ENCODE measurements at places on chromosomes 3 and 15. TPM values are rescaled to one million over a fixed set of nuclear protein-coding genes. Genes with fewer than 3 reads are reported as not detected.

The PFKFB4 gene
- total RNA-seq, result 6.7 TPM

- DNase-seq, result peak; percentile 22
- H3K27ac ChIP-seq, result no peak overlapping the region
- H3K27me3 ChIP-seq, result no peaks in the 10 kb centered on the region
- H3K36me3 ChIP-seq, result no peaks in the 10 kb centered on the region
These were observed 113.9 kb downstream of the ABI3BP start for GRCh38 chr3:100879195-100879810.

DNA sequence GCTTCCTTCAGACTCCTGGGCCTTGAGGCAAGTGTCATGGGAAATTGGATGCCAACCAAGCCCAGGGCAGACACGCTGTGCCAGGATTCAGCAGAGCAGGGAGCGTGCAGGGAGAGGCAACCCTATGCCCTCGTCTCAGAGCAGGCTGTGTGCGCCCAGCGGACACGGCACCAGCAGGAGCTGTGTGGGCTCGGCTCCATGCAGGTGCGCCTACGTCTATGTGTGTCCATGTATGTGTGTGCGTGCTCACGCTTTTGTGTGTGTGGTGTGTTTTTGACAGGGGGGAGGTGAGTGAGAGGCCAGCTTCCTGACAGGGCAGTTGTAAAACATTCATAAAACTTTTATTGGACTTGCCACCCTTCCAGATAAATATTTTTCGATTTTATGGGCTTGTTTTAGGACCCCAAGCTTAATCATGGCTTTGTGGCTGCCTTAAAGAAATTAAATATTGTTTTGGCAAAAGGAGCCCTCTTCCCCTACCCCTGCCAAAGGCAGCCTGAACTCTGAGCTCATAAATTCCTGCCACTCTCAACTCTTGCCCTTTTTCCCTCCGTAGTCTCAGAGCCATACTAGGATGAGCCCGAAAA lies 84.4 kb downstream of the DNAJB8 start:
- H3K36me3 ChIP-seq, result no peaks in the 10 kb centered on the region
- DNase-seq, result no peak
- H3K27ac ChIP-seq, result no peak overlapping the region
- H3K4me1 ChIP-seq, result peaks cover 18% of the 10 kb centered on the region
- no peak overlapping the region for H3K4me3 ChIP-seq

DNA sequence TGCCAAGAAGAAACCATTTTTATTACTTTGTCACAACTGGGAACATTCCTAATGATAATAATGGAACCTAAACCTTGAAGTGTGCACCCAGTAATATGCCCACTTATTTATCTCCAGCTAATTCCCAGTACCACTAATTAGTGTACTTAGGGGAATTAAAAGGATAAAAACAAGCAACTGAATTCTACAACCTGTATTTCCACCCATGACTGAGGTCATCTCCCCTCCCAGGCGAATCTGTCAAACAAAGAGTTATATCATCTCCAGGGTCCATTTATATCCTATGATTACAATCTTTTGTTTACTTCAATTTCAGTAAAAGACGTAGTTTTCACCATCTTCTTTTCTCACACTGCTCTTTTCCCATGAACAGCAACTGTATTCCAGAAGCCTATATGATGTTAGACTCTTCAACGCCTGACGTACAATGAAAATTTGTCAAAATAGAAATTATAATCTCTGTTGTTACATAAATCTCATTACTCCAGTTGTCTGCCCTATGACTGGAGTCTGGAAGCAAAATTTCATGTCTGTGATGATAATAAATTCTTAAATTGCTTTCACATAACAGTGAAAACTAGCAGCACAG lies 177.6 kb downstream of the GOLIM4 start:
- no peaks in the 10 kb centered on the region for H3K4me1 ChIP-seq
- H3K4me3 ChIP-seq, result no peak overlapping the region
- no peaks in the 10 kb centered on the region for H3K36me3 ChIP-seq
- no peaks in the 10 kb centered on the region for H3K27me3 ChIP-seq
- H3K27ac ChIP-seq, result no peak overlapping the region
- DNase-seq, result no peak

- H3K36me3 ChIP-seq, result no peaks in the 10 kb centered on the region
- H3K27me3 ChIP-seq, result no peaks in the 10 kb centered on the region
- no peak for DNase-seq
- no peak overlapping the region for H3K27ac ChIP-seq
These were observed 449.3 kb downstream of the ROBO2 start for GRCh38 chr3:77489216-77489615.

The DUOXA2 gene
- not detected for total RNA-seq

- no peaks in the 10 kb centered on the region for H3K27me3 ChIP-seq
- H3K27ac ChIP-seq, result no peak overlapping the region
- DNase-seq, result no peak
- no peaks in the 10 kb centered on the region for H3K36me3 ChIP-seq
- H3K4me1 ChIP-seq, result no peaks in the 10 kb centered on the region
These were observed 802.5 kb upstream of the DPPA4 start for GRCh38 chr3:110139821-110140220.

GRCh38 chr3:168157099-168157700 lies 61.5 kb upstream of the GOLIM4 start:
- no peaks in the 10 kb centered on the region for H3K36me3 ChIP-seq
- no peaks in the 10 kb centered on the region for H3K27me3 ChIP-seq
- H3K27ac ChIP-seq, result no peak overlapping the region
- no peaks in the 10 kb centered on the region for H3K4me1 ChIP-seq
- no peak for DNase-seq

DNA sequence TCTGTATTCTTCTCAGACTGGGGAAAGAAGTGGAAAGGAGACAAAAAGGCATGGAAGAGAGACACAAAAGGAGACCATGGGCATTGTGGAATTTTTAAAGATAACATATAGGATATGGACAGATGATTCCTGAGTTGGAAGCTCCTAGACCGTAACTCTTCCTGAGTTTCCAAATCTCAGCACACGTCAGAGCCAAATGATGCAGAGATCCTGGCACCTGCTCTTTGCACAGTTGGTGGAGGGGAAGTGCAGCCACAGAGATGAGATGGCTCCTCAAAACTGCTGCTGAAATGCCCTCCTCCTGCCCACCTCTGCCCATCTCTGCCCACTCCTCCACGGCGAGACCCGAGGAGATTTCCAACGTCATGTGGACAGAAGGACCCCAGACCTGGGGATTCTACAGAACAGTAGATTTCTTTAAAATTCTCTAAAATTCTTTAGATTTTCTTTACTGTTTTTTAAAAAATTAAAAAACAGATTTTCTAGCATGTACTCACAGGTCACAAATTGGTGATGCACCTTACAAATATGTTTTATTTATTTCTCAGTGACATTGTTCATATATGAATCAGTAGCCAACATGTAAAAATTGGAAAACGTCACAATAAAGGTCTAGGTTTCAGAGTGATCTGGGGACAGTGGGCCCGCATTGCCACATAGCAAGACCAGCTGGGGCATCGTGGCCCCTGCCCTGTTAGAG lies 8.1 kb downstream of the CPN2 start:
- no peak overlapping the region for H3K27ac ChIP-seq
- H3K4me1 ChIP-seq, result peaks cover 2% of the 10 kb centered on the region
- H3K36me3 ChIP-seq, result no peaks in the 10 kb centered on the region
- no peaks in the 10 kb centered on the region for H3K27me3 ChIP-seq
- no peak overlapping the region for H3K4me3 ChIP-seq

GRCh38 chr3:104961851-104962250 lies 404.9 kb upstream of the ALCAM start:
- DNase-seq, result peak; percentile 19
- H3K4me3 ChIP-seq, result no peak overlapping the region
- H3K4me1 ChIP-seq, result no peaks in the 10 kb centered on the region
- H3K27ac ChIP-seq, result no peak overlapping the region
- no peaks in the 10 kb centered on the region for H3K27me3 ChIP-seq

The LRRC15 gene
- 2.3 TPM for total RNA-seq

The NANOGP8 gene
- not detected for total RNA-seq

GRCh38 chr15:36275656-36276055 lies 303.8 kb upstream of the CDIN1 start:
- H3K4me3 ChIP-seq, result no peak overlapping the region
- H3K27me3 ChIP-seq, result no peaks in the 10 kb centered on the region
- H3K4me1 ChIP-seq, result no peaks in the 10 kb centered on the region
- DNase-seq, result no peak
- H3K27ac ChIP-seq, result no peak overlapping the region

DNA sequence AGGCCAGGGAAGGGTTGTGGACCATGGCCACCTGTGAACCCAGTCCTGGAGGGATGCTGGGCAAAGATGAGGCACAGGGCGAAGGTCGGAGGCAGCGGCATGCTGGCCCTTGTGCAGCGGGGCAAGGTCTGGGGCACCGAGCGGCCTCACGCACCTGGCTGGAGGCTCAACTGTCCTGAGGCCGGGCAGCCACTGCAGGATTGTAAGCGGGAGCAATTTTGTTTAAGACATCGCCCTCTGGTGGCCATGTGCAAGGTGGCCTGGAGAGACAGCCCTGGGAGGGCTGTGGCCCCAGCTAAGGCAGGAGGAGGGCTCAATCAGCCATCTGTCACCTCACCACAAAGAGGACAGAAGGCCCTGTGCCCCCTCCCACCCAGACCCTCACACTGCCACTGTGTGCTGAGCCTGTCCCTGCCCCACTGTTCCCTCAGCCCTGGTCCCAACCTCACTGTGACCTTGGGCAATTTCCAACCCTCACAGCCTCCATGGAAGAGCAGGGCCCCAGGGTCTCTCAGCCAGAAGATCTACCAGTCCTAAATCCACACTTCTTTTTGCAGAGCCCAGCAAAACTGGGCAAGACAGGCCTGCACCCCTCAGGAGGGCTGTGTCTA lies 46.2 kb downstream of the TPRA1 start:
- peaks cover 2% of the 10 kb centered on the region for H3K27me3 ChIP-seq
- DNase-seq, result peak; percentile 59
- no peak overlapping the region for H3K27ac ChIP-seq
- H3K36me3 ChIP-seq, result no peaks in the 10 kb centered on the region
- no peak overlapping the region for H3K4me3 ChIP-seq

The EPHA6 gene
- total RNA-seq, result under 0.01 TPM

- no peaks in the 10 kb centered on the region for H3K36me3 ChIP-seq
- no peak overlapping the region for H3K4me3 ChIP-seq
- no peaks in the 10 kb centered on the region for H3K4me1 ChIP-seq
- no peak overlapping the region for H3K27ac ChIP-seq
- DNase-seq, result no peak
These were observed 799.1 kb upstream of the NECTIN3 start for GRCh38 chr3:110272525-110272924.

The CD86 gene
- not detected for total RNA-seq

DNA sequence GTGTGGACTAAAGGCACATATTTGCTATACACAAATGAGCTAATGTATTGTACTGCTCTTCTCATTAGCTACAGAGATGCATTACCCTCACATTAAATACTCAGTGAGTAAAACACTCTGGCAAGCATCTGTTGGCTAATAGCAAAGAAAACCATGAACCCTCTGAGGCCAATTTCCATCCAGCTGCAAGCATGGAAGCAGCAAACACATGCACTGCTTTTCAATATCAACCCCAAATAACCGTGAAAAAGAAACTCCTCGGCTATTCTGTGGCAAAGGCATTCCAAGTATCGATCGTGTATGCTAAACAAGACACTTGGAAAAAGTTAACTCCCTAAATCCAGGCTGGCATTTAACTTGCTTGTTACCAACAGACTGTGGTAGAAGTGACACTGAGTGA lies 67.0 kb downstream of the PEAK1 start:
- no peaks in the 10 kb centered on the region for H3K4me1 ChIP-seq
- H3K36me3 ChIP-seq, result no peaks in the 10 kb centered on the region
- no peaks in the 10 kb centered on the region for H3K27me3 ChIP-seq
- DNase-seq, result no peak
- H3K4me3 ChIP-seq, result no peak overlapping the region

DNA sequence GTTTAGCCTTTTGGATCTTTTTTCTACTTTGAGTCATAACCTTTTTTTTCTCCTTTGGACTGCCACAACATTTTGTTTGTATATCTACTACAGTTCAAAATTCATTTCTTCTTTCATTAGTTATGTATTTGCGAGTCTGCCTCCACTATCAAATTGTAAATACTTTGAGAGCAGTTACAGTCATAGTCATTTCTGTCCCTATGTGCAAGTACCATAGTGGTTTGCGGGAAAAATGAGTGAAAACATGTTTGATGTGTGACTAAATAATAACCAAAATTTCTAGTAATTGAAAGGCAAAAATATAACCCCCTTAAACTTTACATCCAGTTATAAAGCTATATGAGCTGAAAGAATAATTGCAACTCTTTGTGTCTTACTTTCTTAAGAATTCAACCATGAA lies 45.8 kb upstream of the CCDC50 start:
- no peak overlapping the region for H3K27ac ChIP-seq
- H3K4me1 ChIP-seq, result no peaks in the 10 kb centered on the region
- H3K4me3 ChIP-seq, result no peak overlapping the region

GRCh38 chr3:72246685-72247084 lies 461.7 kb upstream of the PROK2 start:
- no peaks in the 10 kb centered on the region for H3K4me1 ChIP-seq
- H3K36me3 ChIP-seq, result no peaks in the 10 kb centered on the region
- no peak for DNase-seq
- H3K27me3 ChIP-seq, result peaks cover 12% of the 10 kb centered on the region

GRCh38 chr3:114320246-114320645 lies 26.4 kb downstream of the TIGIT start:
- H3K4me3 ChIP-seq, result no peak overlapping the region
- DNase-seq, result no peak
- H3K27ac ChIP-seq, result no peak overlapping the region
- no peaks in the 10 kb centered on the region for H3K36me3 ChIP-seq
- no peaks in the 10 kb centered on the region for H3K4me1 ChIP-seq
- H3K27me3 ChIP-seq, result no peaks in the 10 kb centered on the region

The PLA2G4F gene
- total RNA-seq, result not detected

The PFN2 gene
- total RNA-seq, result 153 TPM

DNA sequence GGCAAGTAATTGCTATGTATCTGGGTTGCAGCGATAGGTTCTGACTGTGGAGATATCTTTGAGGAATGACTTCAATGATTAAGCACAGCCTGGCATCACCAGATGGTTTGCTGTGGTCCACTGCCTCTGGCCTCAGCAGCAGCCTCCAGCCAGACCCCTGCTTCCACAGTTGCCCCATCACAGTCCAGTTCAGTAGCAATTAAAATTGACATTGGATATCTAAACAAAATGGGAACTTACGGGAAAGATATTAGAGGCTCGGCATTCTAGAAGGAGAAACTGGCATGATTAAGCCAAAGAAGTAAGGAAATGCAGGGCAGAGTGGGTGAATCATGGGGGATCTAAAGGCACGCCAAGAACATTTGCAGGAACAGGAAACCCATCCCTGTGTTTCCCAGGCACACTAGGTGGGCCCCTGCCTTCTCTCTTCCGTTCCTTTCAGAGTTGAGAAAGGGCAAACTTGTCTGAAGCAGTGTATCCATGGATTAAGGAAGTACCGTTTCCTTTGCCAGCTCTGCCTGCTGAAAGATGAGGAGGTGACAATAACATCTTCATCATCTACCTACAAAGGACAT lies 36.3 kb upstream of the SH3BP5 start:
- H3K27ac ChIP-seq, result no peak overlapping the region
- no peak overlapping the region for H3K4me3 ChIP-seq
- no peaks in the 10 kb centered on the region for H3K36me3 ChIP-seq
- no peak for DNase-seq
- no peaks in the 10 kb centered on the region for H3K27me3 ChIP-seq
- H3K4me1 ChIP-seq, result no peaks in the 10 kb centered on the region
